ENCODE measurements at places on chromosomes 2 and 18. TPM values are rescaled to one million over a fixed set of nuclear protein-coding genes. Genes with fewer than 3 reads are reported as not detected.

DNA sequence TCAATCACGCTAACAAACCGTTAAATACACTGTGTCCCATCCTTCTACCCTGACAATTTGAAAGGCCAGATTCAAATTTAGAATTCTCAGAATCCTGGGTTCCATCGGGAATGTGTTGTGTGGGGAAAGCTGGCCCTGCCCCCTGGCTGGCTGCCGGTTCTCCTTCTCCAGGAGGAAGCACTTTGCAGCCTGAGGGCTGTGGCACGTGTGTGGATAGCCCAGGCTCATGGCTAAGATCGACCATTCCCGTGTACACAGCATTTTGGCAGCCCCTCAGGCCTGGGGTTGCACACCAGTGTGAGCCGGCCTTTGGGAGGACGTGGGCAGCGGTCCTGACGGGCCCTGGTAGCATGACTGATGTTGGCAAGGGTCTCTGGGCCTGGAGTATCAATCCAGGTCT, 51.0 kb upstream of the ROCK2 start:
- H3K36me3 ChIP-seq: no peaks in the 10 kb centered on the region
- no peak for DNase-seq
- no peak overlapping the region for H3K27ac ChIP-seq
- H3K27me3 ChIP-seq: no peaks in the 10 kb centered on the region
- H3K4me1 ChIP-seq: peaks cover 41% of the 10 kb centered on the region

DNA sequence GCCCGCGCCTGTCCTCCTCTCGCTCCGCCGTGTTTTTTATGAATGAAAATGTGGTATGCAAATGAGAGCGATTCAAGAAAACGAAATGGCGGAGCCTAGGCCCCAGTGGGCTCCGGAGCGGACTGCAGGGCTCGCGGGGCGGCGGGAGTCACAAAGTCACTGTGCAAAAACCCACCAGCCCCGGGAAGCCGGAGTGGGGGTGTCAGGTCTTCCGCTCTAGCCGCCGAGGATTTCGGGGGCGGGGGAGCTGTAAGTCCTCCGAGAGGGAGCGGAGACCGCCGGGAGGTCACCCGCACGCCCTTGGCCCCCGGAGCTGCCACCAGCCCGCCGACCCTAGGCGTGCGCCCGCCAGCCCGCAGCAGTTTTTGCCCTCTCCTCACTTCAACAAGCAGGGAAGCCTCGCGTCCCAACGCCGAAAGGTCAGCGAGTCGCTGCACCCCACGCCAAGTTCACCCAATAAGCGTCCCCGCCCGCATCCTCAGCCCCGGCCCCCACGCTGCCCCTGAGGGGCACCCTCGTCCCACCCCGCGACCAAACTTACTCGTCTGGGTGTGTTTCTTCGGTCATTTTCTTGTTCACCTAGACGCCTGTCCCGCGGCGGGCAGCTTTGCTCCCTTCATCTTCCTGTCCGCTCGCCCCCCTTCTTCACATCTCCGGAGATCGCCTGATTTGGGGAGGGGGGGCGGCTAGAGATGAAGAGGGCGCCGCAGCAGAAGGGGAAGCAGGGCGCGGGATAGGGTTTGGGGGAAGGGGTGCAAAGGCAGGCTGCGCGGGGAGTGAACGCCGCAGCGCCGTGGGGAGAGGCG, 775 bp downstream of the SPRED2 start:
- no peaks in the 10 kb centered on the region for H3K27me3 ChIP-seq
- peak overlapping the region; percentile 86 for H3K4me3 ChIP-seq
- peaks cover 28% of the 10 kb centered on the region for H3K4me1 ChIP-seq
- DNase-seq: peak; percentile 27
- no peaks in the 10 kb centered on the region for H3K36me3 ChIP-seq

DNA sequence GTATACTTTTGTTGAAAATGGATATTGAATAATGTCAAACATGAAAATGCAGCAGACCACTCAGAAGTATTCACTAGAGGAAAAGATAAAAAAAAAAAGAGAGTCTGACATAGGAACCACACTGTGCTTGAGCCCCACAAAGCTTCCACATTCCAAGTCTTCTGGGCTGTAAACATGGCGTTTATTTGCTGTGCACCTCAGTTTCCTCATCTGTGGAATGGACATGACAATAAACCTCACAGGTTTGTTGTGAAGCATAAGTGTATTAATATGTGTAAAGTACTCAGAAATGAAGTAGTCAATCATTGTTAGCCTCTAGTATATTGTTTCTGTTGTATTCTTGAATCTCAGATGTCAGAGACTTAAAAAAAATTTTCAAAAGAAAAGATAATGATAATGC, 525.8 kb upstream of the NRP2 start:
- no peak overlapping the region for H3K4me3 ChIP-seq
- H3K27ac ChIP-seq: no peak overlapping the region
- no peaks in the 10 kb centered on the region for H3K27me3 ChIP-seq
- no peak for DNase-seq

GRCh38 chr2:41111836-41112627, 660.1 kb upstream of the SLC8A1 start:
- H3K27ac ChIP-seq: no peak overlapping the region
- no peaks in the 10 kb centered on the region for H3K27me3 ChIP-seq
- no peaks in the 10 kb centered on the region for H3K4me1 ChIP-seq
- DNase-seq: no peak
- H3K4me3 ChIP-seq: no peak overlapping the region

CRYBA2 gene
- polyA plus RNA-seq: 0.76 TPM

PECR gene
- 12.5 TPM for polyA plus RNA-seq

Data from spinal cord (tissue), 10 donors.